Trophoblast cell (in vitro differentiated cells and primary cell): ENCODE measurements at places on chromosomes 3 and 15.
A peak's percentile ranks its signal among the peaks of the same experiment; 100 is the strongest.

DNA sequence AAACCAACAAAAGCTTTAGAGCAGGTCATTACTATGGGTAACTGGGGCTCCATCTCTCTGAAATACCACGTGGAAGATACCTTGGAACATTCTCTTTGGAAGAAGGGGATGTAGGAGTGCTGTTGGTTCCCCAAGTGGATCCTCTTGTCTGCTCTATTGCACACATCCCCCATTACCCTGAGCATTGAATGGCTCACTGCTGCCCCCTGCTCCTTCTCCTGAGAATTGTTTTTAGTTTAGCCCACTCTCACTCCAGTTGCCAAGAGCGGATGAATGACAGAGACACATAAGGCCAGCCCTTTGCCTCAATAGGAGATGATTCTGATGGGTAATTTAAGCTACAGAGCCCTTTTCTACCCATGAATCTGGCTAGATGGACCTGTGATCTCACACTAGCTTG lies 135.6 kb upstream of the SUCLG2 start:
- peak; percentile 59 for DNase-seq

GRCh38 chr3:98171071-98171470 lies 4.6 kb downstream of the OR5H15 start:
- no peak for DNase-seq

DNA sequence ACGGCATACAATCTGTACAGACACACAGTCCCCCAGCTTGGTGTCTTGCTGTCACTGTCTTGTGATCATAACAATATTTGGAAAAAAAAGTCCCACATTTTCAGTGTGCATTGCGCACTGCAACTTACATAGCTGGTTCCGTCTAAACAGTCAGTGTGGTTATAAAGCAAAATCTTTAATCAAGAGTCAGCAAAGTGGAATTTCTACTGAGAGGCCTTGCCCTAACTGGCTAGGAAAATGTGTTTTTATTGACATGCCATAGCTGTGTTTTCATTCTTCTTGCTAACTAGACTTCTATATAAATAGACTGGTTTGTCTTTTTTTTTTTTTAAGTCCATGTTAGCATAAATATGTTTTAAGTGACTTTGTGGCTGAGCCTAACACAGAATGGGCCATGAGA lies 174.8 kb downstream of the POLR2M start:
- no peak for DNase-seq

GRCh38 chr15:57861034-57861638 lies 154.6 kb downstream of the POLR2M start:
- DNase-seq, result peak; percentile 18

GRCh38 chr3:47571391-47572175 lies 7.1 kb downstream of the CSPG5 start:
- no peak for DNase-seq

GRCh38 chr3:47964740-47965139 lies 51.5 kb downstream of the MAP4 start:
- no peak for DNase-seq

- no peak for DNase-seq
Observed at GRCh38 chr3:74263031-74263430, 351.4 kb downstream of the CNTN3 start.

- DNase-seq, result no peak
Observed at GRCh38 chr3:115448851-115449250, 174.5 kb upstream of the GAP43 start.

DNA sequence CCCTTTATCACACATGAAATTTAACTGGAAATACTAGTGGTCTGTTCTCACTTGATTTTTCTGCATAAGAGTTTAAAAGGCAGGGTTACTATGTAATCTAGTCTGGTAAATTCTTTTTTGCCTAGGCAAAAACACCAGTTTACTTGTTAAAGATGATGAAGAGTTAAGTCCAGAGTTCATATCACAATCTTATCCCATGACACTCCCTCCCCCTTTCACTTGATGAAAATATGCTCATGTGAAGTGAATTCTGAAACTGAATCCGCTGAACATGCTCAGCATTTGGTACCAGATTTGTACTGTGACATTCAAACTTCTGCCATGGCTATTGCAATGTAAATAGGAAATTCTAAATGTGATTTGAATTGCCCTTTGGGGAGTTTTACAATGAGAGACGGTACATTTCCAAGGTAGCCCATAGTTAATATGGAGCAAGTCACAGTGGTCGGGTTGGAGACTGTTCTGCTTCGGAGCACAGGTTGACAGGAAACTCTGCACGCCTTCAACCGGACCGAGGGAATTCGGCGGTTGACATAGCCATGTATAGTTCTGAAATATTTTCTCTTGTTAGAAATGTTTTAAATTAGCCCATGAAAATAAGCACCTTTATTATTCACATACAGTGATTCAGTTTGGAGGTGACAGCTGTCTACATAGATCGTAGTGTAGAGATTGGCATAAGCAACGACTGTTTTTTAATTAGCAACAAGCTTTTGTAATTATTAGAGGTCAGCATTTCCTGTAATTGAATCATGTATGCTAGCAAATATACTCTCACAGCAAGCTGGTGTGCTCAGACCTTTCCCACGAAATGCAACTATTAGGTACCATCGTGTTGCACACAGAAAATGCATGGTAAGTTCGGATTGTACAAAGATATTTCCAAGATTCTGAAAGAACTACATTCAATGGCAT lies 768.6 kb upstream of the GOLIM4 start:
- no peak for DNase-seq

DNA sequence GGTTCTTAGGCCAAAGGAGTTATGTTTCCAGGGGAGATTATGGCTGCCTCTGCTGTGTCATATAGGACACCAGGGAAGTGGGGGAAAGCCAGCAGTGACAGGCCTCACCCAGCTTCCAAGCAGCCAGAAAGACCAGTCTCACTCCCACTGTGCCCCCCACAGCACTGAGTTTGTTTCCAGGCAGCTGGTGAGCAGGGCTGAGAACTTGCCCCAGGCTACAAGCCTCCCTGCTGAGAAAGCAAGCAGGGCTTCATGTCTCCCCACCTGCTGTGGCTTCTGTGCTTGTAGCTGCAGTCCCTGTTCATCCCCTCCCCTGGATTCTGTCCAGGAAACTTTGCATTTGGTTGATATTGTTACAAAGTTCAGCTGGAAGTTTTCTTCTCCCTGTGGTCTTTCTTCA lies 376.3 kb downstream of the PDCD6IP start:
- DNase-seq, result no peak

- no peak for DNase-seq
Observed at GRCh38 chr15:93203036-93203435, 114.0 kb upstream of the RGMA start.

DNA sequence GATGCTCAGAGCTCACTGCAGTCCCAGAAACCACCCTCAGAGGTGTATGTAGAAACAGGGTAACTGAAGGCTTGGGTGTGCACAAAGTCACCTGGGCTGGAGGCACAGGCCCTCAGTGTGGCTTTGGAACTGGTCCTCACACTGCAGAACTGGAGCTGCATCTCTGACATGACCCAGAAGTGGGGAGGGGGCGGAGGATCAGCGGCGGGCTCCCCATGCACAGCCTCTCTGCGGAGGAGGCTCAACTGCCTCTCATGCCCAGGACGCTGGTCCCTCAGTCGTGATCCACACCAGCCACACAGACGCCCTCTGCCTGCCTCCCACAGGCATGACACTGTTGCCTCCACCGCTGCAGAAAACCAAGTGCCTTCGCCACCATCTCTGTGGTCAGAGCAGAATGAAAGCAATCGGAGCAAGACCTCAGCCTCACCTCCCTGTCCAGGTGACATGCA lies 73.7 kb downstream of the TM2D3 start:
- peak; percentile 55 for DNase-seq

- DNase-seq, result no peak
Observed at GRCh38 chr3:72379500-72380187, 468.6 kb downstream of the SHQ1 start.

- DNase-seq, result no peak
Observed at GRCh38 chr3:71163198-71163918, 420.2 kb downstream of the FOXP1 start.

GRCh38 chr3:37963635-37964034 lies 27.0 kb upstream of the VILL start:
- DNase-seq, result no peak

- DNase-seq, result no peak
Observed at GRCh38 chr3:14210843-14211594, 32.4 kb downstream of the LSM3 start.

DNA sequence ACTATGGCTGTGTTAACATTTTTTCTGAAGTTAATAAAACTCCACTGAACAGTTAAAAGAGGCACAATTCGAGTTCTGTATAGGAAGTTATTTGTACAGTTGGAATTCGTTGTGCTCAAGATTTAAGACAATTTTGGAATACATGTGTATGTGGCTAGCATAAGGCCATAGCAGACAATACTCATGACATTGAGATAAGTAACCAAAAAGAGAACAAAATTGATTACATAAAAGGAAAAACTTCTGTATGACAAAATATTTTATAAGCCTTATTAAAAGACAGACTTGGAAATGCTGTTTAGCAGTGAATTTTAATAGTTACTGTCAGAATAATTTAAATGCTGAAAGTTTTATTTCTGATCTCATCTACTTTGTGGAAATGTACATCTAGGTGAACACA lies 17.7 kb upstream of the EDEM1 start:
- no peak for DNase-seq

DNA sequence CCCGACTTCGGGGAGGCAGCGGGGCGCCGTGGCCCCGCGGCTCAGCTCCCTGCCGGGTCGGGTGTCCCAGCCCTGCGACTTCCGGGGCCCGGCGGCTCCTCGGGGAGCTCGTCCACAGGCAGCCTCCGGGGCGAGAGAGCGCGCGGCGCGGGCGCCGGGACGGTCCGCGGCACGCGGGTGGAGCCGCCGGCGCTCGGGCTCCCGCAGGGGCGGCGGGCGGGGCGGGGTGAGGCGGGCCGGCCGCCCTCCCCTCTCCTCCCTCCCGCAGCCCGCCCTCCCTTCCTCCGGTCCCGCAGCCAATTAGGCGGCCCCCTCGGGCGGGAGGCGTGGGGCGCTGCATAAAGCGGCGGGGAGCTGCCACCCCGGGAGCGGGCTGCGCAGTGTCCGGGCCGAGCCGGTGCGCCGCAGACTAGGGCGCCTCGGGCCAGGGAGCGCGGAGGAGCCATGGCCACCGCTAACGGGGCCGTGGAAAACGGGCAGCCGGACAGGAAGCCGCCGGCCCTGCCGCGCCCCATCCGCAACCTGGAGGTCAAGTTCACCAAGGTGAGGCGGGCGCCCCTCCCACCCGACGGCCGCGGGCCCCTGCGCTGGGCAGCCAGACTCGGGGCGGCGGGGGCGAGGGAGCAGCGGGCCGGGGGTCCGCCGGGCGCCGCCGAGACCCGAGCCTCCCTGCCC lies at the start of gene ALDH1A3:
TSS of gene ALDH1A3 (plus strand) at position 368 of the 675 bp plus-strand sequence. CDS start at position 445, 77 bp downstream.
- DNase-seq, result peak; percentile 16

- DNase-seq, result no peak
Observed at GRCh38 chr3:148682997-148683396, 14.7 kb upstream of the AGTR1 start.

DNA sequence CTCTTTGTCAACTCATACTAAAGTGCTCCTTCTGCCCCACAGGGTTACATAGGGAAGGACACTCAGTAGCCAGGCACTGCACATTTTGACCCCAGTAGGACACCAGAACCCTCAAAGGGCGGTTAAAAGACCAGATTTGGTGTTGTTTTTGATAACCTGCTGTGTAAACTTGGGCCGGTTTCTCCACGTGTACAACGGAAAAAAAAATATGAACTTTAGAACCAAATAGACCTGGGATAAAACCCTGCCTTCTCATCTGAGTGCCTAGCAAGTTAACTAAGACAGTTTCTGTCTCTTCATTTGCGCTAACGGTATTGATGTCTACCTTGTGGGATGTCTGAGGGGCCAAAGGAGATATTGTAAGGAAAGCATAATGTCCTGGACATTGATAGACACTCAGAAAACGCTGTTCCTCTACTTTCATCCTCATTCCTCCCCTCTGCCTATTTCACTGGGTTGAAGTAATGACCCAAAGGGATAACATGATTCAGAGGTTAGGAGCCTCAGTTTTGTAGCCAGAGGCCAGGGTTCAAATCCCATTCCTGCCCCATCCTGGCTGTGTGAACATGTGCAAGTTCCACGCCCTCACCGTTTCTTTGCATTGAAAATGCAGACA lies 155.9 kb upstream of the LPP start:
- no peak for DNase-seq

DNA sequence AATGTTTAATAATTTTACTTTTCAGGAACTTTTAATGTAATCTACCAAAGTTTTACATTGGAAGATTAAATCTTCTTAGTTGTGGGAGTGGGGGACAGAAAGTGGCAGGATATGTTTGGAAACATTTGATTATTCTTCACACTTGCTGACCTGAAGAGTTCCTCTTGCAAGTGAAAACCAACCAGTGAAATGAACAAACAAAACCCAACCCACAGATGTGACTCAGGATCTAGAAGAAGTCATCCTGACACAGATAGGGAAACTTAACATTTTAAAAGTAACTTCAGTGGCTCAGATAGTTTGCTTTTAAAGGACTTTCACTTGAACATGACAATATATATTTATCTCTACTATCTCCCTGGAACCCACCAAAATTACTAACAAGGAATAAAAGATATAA lies 55.4 kb downstream of the ASTE1 start:
- DNase-seq, result no peak

GRCh38 chr3:79414806-79415205 lies 353.0 kb downstream of the ROBO1 start:
- DNase-seq, result peak; percentile 58

DNA sequence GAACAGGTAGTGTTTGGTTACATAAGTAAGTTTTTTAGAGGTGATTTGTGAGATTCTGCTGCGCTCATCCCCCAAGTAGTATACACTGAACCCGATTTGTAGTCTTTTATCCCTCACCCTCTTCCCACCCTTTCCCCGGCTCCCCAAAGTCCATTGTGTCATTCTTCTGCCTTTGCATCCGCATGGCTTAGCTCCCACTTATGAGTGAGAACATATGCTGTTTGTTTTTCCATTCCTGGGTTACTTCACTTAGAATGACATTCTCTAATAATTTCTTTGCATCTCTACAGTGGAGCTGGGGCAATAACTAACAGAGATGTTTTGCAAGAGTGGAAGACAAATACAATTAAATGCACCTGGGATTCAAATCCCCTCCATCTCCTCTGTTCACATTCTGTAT lies 93.2 kb downstream of the TP63 start:
- DNase-seq, result no peak

DNA sequence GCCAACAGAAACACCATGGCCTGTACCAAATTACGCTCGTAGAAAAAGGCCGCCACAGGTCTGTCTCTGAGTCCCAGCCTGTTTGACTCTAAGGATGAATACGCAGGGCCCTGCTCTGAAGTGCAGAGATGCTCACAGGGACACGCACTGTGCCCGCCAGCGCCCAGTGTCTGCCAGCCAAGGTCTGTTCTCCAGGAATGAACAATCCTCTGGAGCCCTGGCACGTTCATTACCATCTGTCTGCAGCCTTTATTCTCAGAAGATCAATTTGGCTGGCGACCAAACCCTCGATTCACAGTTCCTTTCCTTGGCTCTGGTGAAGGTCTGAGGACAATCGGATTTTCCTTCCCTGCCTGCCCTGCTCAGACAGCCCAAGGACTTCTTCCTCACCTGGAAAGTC lies 66.3 kb downstream of the NIPA2 start:
- DNase-seq, result no peak

GRCh38 chr15:73950479-73950830 lies 24.2 kb downstream of the LOXL1 start:
- DNase-seq, result no peak

GRCh38 chr3:129239991-129240390 lies 9.4 kb upstream of the COPG1 start:
- DNase-seq, result no peak

GRCh38 chr15:84797212-84797611 lies 19.9 kb upstream of the ALPK3 start:
- DNase-seq, result no peak
